ENCODE measurements at places on chromosomes 11 and 22.

DNA sequence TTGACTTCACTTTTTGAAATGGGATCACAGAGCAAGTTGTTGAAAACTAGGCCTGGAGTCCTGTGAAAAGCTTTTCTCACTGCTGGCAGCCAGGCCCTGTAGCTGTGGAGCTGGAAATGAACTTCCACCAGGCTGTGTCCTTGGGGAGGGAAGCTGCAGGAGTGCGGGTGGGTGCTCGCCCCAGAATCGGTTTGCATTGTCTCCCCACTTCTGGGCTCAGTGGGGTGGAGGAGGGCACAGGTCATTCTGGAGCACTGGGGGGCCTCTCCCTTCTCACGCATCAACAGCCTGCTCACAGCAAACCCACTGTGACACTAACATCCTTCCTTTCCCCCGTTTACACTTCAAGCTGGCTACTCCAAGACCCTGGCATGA is 15.2 kb downstream of the GLB1L2 start:
- no peak for DNase-seq

DNA sequence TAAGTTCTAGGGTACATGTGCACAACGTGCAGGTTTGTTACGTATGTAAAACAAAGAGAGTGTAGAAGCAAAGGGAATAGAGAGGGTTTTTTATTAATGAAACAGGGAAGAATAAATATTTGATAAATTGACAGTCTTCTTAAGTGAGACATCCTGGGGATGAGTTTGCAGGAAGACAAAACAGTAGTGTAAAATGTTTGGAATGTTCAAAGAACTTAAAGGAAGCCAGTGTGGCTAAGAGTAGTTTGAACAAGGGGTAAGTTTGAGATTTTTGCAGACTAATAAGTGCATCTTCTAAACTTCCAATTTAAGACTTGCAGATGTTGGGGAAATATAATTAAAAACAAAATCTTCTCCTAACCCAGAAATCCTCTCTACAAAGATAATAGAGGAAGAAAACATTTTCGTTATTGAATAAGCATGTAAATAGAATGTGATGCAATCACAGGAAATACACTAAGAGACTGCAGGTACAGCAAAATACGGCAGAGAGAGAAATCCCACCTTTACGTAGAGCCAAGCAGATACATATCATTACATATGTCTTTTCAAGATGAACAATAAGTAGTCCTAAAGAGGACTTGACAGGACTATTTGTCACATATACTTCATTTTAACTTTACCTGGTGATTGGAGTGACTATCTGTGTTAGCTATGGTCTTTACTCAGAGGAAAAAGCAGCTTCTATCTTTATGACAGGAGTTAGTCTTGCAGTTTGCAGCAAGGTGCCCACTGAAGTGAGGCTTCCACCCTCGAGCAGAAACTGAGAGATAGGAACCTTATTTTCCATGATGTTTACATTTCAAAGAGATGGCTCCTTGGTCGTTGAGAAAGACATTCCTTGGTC is 402.1 kb downstream of the CNTN5 start:
- no peak for DNase-seq

GRCh38 chr22:39148727-39149535 is 3.5 kb downstream of the CBX7 start:
- no peak for DNase-seq

DNA sequence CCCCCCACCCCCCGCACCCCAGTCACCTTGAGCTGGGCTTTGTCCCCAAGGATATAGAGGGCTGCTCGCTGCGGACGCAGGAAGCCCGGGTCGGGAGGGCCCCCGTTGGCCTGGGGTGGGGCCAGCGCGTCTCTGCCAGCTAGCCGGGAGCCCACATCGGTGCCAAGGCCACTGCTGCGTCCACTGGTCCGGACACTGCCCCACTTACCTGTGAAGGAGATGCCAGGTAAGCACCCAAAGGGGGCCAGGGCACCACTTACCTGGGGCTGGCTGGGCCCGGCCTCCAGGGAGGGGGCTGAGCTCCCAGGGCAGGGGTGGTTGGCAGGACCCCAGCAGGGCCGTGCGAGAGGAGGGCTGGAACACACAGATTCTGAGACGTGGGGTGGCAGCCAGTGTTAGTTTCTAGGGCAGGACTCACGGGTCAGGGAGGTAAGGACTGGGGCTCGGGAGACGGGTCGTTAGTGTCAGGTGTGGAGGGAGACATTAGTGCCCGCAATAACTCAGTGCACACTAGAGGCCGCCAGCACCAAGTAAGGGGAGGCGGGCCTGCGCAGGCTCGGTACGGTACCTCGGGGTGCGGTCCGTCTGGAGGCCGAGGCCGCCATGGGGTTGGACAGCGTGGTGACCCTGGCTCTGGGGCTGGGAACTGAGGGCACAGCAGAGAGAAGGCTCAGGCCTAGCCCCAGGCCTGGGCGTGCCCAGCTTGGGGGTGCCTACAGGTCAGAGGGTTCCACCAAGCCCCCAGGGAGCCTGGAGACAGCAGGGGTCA is 18.2 kb downstream of the SBF1 start:
- no peak for DNase-seq

DNA sequence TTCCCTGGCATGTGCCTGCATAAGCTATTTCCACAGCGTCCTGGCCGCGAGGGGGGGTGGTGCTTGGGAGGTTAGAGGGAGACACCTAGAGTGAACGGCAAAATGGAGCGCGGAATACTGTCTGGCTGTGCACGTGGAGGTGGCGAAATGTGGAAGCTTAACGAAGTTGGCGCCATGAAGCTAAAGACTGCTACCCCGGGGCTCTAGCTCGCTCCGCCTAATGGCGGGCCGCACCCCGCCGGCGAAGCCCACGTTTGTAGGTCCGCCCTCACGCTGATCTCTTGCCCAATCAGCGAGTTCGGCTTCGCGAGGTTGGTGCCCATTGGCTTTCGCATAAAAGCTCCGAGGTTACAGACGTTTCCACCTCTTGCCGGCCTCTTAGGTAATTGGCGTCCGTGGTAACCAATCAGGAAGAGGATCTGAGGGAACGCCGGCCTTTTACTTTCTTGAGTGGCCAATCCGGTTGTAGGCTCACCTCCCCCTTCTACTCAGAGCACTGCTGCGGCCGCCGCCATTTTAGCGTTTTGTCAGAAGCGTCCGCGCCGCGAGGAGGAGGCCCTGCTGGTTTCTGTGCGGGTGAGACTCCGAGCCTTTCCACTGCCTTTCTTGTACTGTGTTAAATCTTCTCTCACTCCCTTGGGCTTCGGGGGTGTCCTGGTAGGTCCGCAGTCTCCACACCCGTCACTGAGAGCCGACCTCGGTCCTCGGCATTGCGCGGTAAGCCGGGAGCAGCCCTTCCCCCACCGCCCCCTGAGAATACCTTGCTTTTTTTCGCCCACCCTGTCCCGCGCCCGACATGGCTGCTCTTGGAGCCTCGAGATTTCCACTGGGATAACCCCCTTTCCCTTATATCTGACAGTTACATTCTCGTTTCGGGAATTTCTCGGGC is at the start of gene RBM4:
Gene RBM4 (plus strand): TSS at position 527 of the 889 bp plus-strand sequence. CDS start 1,009 bp downstream, outside the sequence.
- peak; percentile 77 for DNase-seq

DNA sequence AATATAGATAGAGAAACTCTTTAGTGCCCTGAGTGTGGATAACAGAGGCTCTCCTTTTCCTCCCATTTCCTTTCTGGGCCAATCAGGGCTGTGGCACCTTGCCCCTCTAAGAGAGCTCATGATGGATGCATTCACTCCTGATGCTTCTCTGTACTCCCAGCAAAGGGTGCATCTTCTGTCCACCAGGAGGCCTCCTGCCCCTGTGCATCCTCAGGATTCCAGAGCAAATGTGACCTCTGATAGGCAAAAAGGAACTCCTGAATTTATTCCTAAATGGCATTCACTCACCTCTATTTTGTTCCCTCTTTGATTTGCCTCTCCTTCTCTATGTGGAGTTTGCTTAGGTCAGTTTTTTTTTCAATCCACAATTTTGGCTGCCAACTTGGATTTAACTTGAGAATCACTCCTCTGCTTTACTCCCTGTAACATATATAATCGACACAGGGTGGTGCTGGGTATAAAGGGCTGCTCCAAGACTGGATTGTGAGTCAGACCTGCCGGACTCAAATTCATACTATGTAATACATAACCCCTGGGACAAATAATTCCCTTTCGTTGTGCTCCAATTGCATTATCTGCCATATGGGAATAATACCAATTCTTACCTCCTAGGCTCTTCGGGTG is 1.1 kb upstream of the MRGPRX4 start:
- DNase-seq: no peak

DNA sequence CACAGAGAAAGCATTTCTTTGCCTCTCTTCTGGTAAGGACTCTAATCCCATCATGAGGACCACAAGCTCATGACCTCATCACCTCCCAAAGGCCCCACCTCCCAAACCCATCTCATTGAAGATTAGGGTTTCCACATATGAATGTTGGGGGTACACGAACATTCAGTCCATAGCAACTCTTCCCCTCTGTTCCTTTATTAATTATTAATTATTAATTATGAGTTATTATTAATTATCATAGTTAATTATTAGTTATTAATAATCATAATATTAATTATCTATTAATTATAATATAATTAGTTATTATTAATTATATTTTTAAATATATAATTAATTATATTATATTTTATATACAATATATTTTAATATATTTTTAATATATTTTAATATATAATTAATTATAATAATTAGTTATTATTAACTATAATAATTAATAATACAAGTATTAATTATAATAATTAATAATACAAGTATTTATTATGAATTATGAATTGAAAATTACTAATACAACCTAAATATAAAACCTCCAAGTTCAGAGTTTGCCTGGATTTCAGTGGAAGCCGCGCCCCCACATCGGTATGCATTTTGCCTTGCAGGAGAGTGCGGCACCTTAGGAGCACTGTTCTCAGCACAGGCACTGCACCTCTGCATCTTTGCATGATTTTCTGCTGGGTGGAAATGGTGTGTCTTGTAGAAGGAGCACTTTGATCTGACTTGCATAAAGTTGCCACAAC is 128.0 kb upstream of the FGF3 start:
- no peak for DNase-seq

DNA sequence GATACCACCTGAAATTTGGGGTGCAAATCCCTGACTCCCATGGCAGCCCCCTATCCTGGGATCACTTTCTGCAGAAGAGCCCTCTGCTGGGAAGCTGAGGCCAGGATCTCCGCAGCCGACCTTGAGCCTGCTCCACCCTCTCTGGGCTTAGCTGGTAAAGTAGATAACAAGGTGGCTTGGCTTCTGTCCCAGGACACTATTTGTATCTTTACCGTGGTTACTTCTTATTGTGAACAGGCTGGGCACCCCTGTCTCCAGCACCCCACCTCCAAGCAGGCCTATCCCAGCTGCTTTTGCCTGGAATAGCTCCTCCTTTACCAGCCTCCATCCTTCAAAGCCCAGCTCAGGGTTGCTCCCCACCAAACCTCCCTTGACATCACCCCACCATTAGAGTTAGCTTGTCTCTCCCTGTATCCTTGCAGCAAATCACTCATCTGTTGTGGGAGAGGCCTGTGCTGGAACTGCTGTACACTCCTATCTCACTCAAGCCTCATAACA is 35.2 kb upstream of the P2RY2 start:
- DNase-seq: no peak

- no peak for DNase-seq
Measured at GRCh38 chr11:124085997-124086846, 29.0 kb upstream of the VWA5A start.

DNA sequence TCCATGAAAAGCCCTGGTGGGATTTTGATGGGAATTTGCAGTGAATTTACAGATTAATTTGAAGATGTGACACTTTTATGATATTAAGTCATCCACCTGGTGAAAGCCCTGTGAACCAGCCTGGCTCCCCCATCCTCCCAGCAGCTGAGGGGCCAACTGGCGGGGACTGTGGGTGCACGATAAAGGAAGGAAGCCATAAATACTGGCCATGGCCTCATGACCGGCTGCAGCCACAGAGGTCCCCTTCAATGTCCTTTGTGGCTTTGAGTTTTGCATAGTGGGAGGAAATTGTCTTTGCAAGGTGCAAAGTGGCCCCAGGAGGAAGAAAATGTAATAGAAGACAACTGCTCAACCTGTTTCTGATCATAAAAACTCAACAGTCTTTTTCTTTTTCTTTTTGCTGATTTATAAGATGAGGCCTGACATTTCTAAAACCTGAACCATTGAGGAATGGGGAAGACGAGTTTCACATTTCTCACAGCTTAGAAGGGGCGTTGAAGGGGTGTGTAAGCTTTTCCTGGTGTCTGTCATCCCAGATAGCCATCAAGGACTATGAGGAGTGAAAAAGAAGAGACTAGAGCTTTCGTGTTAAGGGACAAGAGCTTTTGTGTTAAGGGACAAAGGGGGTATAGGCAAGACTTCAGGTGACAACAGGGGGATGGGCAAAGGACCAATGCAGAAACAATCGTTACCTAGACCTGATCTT is 6.3 kb upstream of the NDUFV1 start:
- no peak for DNase-seq

- no peak for DNase-seq
Measured at GRCh38 chr22:29257751-29258181, 10.0 kb downstream of the RHBDD3 start.

All from stimulated activated CD4-positive, alpha-beta T cell treated with anti-CD3 and anti-CD28 coated beads, Interleukin-1b, Interleukin-23, amount 100 ng/mL, for 1 hour (primary cell).